ENCODE measurements at places on chromosomes 3 and 15.

- no peak for DNase-seq
Observed at GRCh38 chr3:128168836-128169235, 15.6 kb downstream of the EEFSEC start.

GRCh38 chr15:59396679-59397078, 24.0 kb upstream of the MYO1E start:
- DNase-seq, result no peak

- DNase-seq, result no peak
Observed at GRCh38 chr3:139774560-139775302, 97.0 kb upstream of the NMNAT3 start.

- DNase-seq, result peak; percentile 45
Observed at GRCh38 chr3:134796281-134797056, 1.4 kb downstream of the EPHB1 start.

GRCh38 chr3:138861798-138862197, 27.1 kb upstream of the PIK3CB start:
- peak; percentile 40 for DNase-seq

GRCh38 chr15:90049666-90050604, 48.8 kb downstream of the ZNF710 start:
- no peak for DNase-seq

GRCh38 chr15:80339601-80340000, 64.6 kb upstream of the ARNT2 start:
- DNase-seq, result no peak

GRCh38 chr3:8734908-8735307, 1.3 kb downstream of the CAV3 start:
- DNase-seq, result no peak

DNA sequence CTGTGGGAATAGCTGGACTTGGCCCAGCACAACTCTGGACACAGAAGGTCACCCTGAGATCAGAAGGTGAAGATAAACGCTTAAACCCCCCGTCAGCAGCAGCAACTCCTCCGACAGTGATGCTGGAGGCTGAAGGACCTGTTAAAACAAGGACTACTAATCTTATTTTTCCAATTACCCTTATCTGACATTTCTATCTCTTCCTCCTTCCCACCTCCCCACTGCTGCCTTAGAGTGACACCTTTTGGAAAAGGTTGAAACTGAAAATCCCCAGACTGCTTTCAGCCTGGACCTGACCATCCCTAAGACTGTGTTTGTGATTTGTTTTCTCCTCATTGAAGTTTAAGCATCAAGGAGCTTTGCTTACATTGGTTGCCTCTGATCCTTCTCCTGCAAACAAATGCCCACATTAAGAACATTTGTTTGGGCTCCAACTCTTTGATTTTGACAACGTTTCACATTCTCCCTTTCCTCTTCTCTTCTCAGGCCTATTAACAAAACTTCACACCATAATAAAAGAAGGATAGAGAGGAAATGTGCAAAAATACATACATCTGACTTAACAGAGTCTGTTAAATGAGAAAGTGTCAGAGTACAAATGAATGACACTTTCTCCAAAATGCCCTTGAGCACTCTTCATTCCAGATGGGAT, 410.6 kb upstream of the WNT5A start:
- DNase-seq, result no peak

- DNase-seq, result no peak
Observed at GRCh38 chr3:141272906-141273662, 41.5 kb downstream of the PXYLP1 start.

- DNase-seq, result no peak
Observed at GRCh38 chr15:91737151-91737818, 116.2 kb upstream of the SLCO3A1 start.

DNA sequence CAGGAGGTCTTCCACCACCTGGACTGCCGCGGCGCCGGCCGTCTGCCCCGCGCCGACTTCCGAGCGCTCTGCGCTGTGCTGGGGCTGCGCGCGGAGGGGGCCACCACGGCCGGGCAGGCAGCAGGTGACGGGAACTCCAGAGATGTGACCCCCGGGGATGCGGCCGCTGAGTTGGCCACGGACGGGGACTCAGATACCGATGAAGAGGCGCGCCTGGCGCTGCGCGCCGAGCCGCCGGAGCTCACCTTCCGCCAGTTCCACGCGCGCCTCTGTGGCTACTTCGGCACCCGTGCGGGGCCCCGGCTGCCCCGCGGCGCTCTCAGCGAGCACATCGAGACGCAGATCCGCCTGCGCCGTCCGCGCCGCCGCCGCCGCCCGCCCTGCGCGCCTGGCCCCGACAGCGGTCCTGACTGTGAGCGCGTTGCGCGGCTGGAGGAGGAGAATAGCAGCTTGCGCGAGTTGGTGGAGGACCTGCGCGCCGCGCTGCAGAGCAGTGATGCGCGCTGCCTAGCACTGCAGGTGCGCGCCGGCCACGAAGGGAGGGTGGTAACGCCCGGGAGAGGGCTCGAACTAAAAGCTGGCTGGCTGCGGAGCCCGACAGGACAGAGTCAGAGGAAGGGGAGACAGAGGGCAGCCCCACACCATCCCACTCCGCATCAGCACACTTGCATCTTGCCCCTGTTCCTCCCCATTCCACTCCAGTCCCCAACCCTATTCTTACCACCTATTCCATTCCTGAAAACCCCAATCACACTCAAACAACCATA, 885 bp downstream of the EFCC1 start:
- DNase-seq, result no peak

GRCh38 chr3:100730524-100730923, 21.2 kb downstream of the TFG start:
- DNase-seq, result no peak
